Caki2 (cell line): ENCODE measurements at places on chromosomes 13 and 19. TPM values are rescaled to one million over a fixed set of nuclear protein-coding genes. Genes with fewer than 3 reads are reported as not detected.
A peak's percentile ranks its signal among the peaks of the same experiment; 100 is the strongest.

DNA sequence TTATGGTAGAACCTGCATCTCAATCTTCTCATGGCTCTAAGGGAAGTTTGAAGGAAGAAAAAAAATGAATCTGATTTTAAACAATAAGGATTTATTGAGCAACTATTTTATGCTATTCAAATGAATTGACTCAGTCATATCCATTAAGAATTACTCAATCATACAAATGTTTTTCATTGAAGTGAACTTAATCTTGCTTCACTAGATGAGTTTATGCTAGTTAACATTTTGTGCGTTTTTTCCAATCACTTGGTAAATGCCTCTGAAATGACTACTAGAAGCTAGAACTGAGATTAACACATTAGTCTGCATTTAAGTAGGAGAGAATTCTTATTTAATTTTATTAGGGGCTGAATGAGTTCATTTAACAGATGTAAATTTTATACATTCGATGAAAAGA is 25.2 kb downstream of the RXFP2 start:
- no peak for DNase-seq

The CYP2A7 gene
- not detected in 2 replicates for total RNA-seq

The SPTBN4 gene
- total RNA-seq, result 4.2 and 6.3 TPM in 2 replicates

DNA sequence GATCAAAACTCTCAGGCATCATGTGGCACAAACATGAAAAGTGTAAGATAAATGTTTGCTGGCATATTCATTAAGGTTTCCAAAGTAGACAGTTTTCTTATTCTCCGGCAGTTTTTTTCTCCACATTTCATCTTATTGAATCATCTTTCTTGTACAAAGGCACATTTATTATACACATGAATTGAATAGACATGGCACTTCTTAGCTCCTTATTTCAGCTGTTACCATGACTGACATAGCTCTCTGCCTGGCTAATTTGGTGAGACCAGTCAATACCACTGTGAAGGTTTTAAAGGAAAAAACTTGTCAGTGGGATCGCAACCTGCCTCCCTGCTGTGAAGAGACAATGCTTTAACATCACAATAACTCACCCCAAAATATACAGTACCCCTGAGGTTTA is 285.0 kb upstream of the PCDH20 start:
- no peak for DNase-seq

GRCh38 chr19:10876459-10877240 is 5.3 kb downstream of the CARM1 start:
- no peak for DNase-seq

DNA sequence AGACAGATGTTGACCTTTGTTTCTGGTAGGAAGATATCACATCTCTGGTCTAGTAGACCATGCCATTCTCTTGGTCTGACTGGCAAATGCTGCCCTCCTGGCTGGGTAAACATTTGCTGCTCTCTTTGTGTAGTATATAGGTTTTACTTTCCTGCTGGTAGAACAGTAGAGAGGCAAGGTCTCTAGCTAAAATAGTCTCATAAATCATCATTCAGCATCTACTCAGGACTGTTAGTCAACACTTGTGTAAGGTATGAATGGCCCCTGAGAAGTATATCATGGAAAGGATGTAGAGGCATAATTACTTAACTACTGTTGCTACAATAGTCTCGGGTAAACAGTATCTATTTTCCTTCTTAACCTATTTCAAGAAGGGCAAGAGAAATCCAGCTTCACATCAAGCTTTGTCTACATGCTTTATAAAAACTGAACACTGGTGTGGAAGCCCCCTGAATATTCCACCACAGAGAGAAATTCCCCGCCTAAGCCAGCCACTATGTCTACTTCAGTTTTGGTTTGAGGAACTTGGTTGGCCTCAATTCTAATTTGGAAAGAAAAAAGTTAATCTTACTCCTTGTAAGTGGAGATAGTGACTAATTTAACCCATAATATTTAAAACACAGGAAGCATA is 18.4 kb upstream of the MYCBP2 start:
- DNase-seq, result no peak

DNA sequence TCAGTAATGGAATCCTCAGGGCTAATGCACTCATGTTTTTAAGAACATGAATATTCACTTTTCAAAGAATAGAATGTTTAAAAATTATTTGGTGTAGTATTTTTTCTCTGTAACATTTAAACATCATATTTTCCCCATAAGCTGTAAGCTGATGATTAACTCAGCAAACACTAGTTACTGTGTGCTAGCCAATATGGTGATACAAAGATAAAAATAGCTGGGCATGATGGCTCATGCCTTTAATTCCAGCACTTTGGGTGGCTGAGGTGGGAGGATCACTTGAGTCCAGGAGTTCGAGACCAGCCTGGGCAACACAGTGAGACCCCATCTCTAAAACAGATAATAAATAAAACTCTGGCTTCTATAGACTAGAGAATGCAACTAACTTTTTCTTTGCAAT is 13.2 kb downstream of the RNF17 start:
- no peak for DNase-seq

The ADAMTSL5 gene
- total RNA-seq, result not detected in 2 replicates

The LGALS7 gene
- not detected in 2 replicates for total RNA-seq

The CLDN10 gene
- total RNA-seq, result not detected in 2 replicates

GRCh38 chr13:27338816-27339215 is 68.2 kb downstream of the RASL11A start:
- DNase-seq, result no peak

GRCh38 chr13:23703246-23703860 is 133.1 kb downstream of the TNFRSF19 start:
- no peak for DNase-seq

DNA sequence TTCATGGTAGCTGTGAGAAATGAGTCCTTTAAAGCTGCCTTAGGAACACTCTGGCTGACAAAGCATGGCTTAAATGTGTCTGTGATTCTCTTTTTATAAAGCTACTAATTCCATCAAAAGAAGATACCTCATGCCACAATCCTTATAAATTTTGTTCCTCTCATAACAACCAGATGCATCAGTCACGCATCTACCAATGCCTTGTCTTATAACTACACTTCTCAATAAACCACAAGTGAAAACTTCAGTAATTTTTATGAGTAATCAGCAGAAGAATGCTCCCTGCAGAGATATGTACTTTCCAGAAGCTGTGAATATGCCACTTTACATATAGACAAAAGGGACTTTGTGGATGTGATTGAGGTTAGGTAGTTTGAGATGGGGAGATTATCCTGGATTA is 147.8 kb downstream of the SUCLA2 start:
- no peak for DNase-seq

The GARRE1 gene
- 4.8 and 7.4 TPM in 2 replicates for total RNA-seq

The ZNF208 gene
- total RNA-seq, result not detected in 2 replicates

DNA sequence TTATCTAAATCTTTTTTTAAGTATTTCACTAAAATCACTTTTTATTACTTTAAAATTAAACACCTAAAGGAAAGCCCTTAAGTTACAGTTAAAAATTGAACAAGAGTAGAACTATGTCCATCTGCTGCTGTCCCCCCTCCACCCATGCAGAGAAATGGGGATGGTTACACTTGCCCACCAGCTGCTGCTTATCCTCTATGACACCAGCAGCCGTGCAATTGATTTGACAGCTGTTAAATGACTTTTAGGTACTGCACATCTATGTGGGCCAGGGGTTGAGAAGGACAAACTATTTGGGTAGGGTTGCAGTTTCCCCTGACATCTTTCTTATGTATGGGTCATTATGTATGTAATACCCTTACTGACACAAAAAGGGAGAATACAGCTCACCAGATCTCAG is 77.2 kb downstream of the TBC1D4 start:
- DNase-seq, result no peak

DNA sequence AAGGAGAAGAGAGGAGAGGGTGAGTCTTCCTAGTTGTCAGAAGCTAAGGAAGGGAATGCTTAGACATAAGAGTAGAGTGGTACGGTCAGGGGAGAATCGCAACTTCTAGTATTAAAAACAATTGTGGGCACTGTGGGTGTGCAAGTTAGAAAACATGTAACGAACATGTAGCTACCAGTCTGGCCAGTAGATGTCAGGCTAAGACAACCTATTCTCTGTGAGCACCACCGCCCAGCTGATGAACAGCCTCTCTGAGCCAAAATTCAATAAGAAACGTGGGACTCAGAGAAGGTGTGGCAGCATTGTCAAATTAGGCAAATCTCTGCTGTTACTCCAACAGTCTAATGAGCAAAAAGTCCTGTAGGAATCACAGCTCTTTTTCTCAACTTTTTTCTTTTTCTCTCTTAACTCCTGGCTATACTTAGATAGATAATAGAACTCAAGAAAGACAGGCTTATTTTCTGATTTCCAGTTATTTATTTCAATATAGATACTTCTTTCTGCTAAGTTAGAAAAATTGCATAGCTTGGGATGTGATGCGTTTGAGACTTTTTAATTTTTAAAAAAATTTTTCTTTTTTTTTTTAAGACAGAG is 186.2 kb downstream of the USP12 start:
- peak; percentile 66 for DNase-seq

The MBD3L2 gene
- not detected in 2 replicates for total RNA-seq

DNA sequence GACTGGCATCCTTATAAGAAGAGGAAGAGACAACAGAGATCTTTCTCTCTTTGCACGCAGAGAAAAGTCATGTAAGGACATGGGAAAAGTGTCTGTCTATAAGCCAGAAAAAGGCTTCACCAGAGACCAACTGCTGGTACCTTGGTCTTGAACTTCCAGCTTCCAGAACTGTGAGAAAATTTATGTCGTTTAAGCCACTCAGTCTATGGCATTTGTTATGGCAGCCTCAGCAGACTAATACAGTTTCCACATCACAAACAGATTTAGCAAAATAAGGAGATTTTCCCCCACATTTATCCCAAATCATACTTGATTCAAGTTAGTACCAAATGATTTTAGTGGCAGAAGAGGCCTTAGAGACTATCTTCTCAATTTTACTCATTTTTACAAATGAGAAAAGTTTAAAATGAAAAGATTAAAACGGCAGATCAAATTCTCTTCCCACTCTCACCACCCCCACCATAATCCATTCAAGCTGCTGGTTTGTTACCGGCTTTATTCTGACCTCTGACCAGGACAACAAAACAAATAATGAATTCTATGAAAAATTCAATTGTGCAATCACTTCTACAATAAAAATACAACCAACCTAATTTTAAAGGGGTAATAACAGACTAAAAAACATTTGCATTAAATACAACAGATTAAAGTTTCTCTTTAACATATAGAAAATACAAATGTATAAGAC is 316.3 kb downstream of the TBC1D4 start:
- no peak for DNase-seq

The C19orf81 gene
- 13.5 and 20.4 TPM in 2 replicates for total RNA-seq

The LYPD5 gene
- 9.5 TPM in 1 of 2 replicates, not detected in the other for total RNA-seq

DNA sequence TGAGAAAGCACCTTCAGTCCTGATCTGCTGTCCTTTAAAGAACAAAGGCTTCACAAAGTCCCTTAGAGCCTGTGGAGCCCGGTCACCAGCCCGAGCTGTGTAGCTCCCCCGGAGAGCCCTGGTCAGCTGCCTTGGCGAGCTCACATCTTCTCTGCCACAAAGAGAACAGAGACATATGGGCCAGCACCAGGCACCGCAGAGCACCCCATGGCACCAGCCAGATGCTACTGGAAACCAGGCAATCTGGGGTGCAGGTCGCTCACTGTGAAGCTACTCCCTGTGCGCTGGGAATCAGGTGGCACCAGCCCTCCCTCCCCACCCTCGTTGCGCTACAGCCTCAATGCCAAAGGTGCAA is 44.3 kb upstream of the F7 start:
- no peak for DNase-seq
